ENCODE measurements at places on chromosomes 16 and 17.

GRCh38 chr16:47970291-47970931 is 185.4 kb downstream of the ABCC12 start:
- DNase-seq, result no peak

GRCh38 chr16:22945361-22945760 is 131.4 kb downstream of the HS3ST2 start:
- DNase-seq, result no peak

- no peak for DNase-seq
These were observed 42.6 kb downstream of the CPNE2 start for GRCh38 chr16:57134982-57135381.

DNA sequence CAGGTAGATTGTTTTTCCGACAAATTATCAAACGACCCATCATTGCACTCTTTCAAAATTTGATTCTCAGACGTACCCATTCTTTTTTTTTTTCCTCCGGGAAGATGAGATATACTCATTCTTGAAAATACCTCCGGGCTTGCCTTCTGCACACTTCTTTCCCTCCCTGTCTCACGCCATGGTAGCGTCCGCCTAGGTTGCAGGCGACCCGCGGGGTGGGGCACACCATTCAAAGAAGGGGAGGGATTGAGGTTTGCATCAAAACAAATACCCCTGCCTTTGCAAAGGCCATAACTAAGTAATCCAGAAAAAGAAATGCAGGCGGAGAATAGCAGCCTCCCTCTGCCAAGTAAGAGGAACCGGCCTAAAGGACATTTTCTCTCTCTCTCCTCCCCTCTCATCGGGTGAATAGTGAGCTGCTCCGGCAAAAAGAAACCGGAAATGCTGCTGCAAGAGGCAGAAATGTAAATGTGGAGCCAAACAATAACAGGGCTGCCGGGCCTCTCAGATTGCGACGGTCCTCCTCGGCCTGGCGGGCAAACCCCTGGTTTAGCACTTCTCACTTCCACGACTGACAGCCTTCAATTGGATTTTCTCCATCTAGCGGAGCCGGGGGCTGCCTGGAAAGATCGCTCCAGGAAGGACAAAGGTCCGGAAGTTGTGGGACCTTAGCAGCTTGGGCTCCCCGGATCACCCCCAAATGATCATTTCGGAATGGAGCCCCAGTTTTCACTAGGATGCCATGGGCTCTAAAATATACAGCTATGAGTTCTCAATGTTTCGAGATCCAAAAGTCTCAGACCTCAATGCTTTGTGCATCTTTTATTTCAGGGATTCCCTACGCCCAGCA is 843 bp downstream of the TP53 start:
- DNase-seq, result no peak

DNA sequence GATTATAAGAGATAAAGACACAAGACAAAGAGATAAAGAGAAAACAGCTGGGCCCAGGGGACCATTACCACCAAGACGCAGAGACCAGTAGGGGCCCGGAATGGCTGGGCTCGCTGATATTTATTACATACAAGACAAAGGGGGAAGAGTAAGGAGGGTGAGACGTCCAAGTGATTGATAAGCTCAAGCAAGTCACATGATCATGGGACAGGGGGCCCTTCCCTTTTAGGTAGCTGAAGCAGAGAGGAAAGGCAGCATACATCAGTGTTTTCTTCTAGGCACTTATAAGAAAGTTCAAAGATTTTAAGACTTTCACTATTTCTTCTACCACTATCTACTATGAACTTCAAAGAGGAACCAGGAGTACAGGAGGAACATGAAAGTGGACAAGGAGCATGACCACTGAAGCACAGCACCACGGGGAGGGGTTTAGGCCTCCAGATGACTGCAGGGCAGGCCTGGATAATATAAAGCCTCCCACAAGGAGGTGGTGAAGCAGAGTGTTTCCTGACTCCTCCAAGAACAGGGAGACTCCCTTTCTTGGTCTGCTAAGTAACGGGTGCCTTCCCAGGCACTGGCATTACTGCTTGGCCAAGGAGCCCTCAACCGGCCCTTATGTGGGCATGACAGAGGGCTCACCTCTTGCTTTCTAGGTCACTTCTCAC is 63.9 kb upstream of the ARL4D start:
- no peak for DNase-seq

DNA sequence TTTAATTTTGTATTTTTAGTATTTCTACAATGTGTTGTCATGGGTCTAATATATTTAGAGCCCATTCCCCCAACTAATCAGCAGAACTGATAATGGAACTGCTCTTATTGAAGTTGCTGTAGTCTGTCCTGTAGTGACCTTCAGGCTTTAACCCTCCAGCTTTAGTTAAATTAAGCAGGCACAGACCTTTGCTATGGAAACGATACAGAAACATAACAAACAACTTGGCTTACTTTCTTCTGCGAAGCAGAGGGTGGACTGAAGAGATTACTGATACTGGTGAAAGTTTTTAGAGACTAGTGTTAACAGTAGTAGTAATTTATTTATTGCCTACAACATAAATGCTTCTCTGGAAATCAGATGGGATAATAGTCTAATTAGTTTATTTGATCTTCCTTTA is 61.4 kb downstream of the NFATC3 start:
- DNase-seq, result peak; percentile 9

DNA sequence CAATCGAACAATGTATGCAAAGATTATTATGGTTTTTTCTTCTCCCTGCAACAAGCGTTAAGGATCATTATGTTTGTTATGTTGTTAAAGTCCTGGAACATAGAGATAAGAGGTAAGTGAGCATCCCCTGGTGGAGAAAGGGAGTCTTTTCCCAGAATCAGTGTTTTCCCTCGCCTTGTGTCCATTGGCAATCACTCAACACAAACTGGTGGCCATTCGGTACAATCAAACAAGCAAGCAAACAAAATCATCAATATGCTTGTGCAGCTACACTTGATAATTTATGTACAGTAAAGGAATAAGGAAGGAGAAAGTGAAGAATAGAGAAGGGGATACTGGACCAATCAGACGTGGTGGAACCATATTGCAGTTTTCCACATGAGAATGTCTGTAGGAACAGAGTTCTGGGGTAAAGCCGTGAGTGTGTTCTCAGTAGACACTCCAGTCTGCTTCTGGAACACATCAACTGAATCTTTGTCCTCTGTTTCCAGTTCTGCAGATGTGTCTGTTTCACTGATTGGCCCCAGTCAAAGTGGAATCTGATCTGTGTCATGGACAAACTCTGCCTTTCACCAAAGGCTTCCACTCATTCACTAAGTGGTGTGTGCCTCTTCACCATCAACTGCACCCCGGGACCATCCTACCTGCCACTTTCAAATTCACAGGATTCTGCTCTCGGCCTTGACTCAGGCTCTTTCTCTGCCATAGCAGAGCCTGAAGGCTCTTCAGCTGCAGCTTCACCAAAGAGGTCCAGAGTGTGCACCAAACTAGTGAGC is 169.5 kb downstream of the AHSP start:
- DNase-seq, result no peak

DNA sequence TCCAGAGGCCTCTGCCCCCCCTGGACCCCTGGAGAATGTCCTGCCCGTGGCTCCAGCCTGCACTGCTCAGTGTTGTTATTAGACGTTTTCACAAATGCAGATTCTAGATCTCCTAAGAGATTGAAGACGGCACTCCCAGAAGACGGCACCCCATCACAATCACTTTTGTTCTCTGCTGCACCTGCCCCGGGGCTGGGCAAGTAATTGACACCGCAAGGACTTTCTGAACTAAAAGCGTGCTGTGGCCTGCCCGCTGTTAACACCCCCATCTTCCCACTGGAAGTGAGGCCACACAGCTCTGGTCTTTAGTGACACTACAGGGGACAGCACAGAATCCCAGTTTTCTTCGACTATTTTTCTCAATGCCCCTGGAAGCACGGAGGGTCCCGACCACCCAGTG is 256.9 kb downstream of the ENGASE start:
- DNase-seq, result no peak

GRCh38 chr16:65671071-65671470 is 549.2 kb upstream of the CDH11 start:
- DNase-seq, result no peak

GRCh38 chr16:69724981-69725479 is 1.3 kb downstream of the NQO1 start:
- no peak for DNase-seq

DNA sequence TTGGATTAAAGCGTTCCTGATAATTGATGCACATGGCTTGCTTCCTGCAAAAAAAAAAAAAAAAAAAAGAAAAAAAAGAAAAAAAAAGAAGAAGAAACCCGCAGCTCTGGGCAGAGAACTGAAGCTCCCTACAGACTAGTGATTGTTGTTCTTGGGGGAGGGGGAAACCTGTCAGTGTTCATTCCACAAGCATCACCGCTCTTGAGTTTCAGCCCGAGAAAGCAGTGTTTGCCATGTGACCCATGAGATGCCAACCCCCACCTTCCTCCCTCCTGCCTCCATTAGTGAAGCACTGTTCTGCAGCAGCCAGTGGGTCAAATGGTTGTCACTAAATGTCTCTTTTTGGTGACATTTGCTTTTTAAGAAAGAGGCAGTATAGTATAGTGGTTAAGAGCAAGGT is 1.7 kb downstream of the USP43 start:
- DNase-seq, result no peak

DNA sequence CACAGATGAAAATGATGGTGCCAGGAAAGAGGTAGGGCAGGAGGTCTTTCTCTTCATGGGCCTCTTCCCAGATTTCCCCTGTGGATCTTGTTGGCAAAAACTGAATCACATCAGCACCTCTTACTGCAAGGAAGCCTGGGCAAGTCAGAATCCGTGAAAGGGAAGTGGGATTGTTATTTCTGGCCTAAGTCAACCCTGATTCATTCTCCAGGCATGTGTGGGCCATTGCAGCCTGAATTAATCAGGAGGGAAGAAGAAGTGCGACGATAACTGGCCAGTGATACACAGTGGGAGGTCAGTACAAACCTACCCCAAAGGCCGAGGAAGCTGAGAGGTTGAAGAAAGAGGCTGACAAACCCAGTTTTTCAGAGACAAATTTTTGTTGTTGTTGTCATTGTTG is 17.9 kb upstream of the NSMCE1 start:
- peak; percentile 83 for DNase-seq

- peak; percentile 33 for DNase-seq
These were observed 73.1 kb upstream of the TANC2 start for GRCh38 chr17:62892870-62893338.

- DNase-seq, result no peak
These were observed 37.7 kb upstream of the SDK2 start for GRCh38 chr17:73681946-73682345.

- DNase-seq, result peak; percentile 46
These were observed 8.4 kb downstream of the FBXO47 start for GRCh38 chr17:38958756-38959155.

GRCh38 chr17:82334622-82335394 is 1.2 kb upstream of the SECTM1 start:
- DNase-seq, result no peak

- DNase-seq, result no peak
These were observed 93.6 kb downstream of the ABCA8 start for GRCh38 chr17:68861602-68862001.

DNA sequence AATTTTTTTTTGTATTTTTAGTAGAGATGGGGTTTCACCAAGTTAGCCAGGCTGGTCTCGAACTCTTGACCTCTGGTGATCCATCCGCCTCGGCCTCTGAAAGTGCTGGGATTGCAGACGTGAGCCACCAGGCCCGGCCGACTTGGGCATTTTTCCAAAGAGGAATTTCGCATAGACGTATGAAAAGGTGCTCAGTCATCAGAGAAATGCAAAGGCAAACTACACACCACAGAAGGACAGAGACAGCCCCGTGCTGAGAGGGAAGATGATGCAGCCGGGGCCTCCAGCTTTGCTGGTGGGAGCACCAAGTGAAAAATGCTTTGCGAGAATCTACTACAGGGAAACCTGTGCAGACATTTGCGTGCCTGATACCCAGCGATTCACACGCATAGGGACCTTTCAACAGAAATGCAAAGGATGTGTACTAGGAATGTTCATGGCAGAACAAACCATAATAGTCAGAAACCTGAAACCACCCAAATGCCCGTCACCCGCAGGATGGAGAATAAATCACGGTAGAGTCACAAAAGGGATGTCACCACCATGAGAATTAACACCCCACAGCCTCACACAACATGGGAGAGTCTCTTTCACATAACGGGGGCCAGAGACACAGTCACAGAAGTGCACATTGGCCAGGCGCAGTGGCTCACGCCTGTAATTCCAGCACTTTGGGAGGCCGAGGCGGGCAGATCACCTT is 5.2 kb downstream of the RAB40B start:
- DNase-seq, result no peak

- no peak for DNase-seq
These were observed 4.1 kb downstream of the IL4R start for GRCh38 chr16:27317738-27318391.

DNA sequence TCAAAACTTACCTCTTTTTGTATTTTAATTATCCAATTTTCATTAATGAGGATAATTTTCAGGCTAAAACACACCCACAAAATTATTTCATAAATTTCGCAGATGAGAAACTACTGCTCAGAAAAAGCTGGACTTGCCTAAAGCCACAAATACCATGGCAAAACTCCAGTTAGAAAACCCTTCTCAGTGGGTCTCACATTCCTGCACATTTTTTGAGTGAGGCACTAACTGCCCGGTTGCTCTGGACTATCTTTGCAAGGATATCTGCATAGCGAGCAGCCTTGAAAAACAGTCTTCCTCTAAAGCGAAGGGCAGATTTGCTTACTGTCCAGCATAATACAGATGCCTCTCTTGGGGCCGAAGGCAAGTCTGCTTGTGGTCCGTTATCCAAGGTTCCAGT is 9.8 kb downstream of the MPHOSPH6 start:
- no peak for DNase-seq

DNA sequence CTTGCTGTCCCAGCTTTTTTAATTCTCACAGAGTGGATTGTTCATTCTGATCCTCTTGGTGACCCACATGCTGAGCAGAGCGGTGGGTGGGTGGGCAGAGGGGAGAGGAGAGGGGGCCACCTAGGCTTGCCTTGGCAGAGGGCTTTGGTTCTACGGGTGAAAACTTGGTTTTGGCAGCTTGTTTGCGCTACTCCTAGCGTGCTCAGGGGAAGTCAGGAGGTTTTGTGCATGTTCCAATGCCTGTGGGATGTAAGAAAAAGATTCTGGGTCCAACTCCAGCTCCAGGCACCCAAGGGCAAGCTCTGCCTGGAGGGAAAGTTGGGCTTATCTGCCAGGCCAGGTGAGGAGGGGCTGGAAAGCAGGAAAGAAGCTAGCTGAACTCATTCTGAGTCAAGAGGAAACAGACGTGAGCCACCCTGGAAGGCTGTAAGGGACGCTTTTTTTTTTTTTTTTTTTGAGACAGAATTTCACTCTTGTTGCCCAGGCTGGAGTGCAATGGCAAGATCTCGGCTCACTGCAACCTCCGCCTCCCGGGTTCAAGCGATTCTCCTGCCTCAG is 169.1 kb downstream of the WSCD1 start:
- DNase-seq, result no peak
